ENCODE measurements at places on chromosomes 6 and 20.

DNA sequence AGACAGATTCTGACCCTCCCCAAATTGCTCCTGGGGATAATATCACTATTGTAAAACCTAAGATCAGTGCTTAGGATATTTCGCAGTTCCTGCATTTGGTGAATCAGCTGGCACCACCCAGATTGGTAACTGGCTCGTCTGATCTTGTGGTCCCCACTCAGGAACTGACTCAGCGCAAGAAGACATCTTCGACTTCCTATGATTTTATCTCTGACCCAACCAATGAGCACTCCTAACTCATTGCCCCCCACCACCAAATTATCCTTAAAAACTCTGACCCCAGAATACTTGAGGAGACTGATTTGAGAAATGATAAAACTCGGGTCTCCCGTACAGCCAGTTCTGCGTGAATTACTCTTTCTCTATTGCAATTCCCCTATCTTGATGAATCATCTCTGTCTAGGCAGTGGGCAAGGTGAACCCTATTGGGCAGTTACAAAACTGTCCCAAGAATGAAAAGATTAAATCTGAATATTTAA is 55.7 kb upstream of the PRND start:
- DNase-seq, result peak; percentile 61

GRCh38 chr20:48745330-48745729 is 82.5 kb downstream of the PREX1 start:
- DNase-seq, result no peak

GRCh38 chr6:4496284-4496683 is 279.9 kb upstream of the CDYL start:
- DNase-seq, result no peak

- no peak for DNase-seq
Measured at GRCh38 chr6:16292432-16292831, 54.0 kb downstream of the GMPR start.

DNA sequence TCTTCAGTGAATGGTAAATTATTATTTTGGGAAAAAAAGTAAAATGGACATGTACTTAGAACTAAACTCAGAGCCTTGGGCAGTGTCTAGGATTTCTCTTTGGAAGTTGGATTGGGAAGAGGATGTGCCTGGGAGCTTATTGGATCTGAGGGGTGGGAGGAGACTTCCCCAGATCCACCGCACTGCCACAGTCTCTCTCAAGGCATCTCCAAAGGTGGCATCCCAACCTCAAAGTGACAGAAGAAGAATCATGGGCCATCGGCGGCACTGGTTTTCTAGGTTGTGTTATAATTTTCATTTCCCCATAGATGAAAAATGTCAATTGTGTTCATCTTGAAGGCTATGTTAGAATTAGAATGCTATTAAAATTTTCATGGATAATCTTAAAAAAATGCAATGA is 66.8 kb upstream of the CD93 start:
- DNase-seq, result no peak

- peak; percentile 65 for DNase-seq
Measured at GRCh38 chr6:474453-475185, 83.1 kb downstream of the IRF4 start.

- DNase-seq, result no peak
Measured at GRCh38 chr6:39075010-39075686, 26.6 kb downstream of the GLP1R start.

DNA sequence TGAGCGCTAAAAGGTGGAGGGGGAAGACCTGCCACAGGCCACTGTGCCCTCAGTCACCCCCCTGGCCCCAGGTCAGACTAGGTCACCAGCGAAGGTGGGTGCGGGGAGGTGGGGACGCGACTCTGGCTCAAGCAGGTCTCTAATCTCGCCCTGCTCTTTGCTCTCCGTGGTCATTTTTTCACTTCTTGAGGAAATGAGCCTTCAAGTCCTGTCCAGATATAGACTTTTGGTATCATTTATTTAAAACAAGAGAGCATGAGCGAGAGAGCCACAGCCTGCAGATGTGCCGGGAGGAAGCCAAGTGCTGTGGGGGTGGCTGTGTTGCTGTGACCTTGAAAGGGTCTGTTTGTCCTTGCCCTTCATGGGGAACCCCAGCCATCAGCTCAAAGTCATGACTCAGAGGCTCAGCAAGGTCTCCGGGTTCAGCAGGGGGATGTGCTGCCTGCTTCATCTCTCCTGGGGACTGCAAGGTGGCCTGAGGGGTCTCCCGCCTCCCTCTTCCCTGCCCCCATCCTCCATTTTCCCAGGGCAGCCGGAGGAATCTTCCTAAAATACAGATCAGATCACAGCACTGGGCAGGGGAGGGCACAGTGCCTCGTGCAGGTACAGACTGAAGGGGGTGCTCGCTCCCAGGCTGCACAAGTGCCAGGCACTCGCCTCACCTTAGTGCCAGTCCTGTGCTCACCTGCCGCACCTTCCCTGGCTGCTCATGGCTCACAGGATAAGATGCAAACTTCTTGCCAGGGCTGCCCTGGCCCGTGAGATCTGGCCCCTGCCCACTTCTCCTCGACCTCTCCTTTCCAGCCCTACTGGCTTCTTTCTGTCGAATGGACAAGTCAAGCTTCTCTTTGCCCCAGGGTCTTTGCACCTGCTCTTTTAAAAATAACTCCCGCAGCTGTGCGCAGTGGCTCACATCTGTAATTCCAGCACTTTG is 26.5 kb downstream of the SULF2 start:
- DNase-seq, result no peak

GRCh38 chr20:17721802-17722486 is 22.2 kb downstream of the BANF2 start:
- DNase-seq, result no peak

DNA sequence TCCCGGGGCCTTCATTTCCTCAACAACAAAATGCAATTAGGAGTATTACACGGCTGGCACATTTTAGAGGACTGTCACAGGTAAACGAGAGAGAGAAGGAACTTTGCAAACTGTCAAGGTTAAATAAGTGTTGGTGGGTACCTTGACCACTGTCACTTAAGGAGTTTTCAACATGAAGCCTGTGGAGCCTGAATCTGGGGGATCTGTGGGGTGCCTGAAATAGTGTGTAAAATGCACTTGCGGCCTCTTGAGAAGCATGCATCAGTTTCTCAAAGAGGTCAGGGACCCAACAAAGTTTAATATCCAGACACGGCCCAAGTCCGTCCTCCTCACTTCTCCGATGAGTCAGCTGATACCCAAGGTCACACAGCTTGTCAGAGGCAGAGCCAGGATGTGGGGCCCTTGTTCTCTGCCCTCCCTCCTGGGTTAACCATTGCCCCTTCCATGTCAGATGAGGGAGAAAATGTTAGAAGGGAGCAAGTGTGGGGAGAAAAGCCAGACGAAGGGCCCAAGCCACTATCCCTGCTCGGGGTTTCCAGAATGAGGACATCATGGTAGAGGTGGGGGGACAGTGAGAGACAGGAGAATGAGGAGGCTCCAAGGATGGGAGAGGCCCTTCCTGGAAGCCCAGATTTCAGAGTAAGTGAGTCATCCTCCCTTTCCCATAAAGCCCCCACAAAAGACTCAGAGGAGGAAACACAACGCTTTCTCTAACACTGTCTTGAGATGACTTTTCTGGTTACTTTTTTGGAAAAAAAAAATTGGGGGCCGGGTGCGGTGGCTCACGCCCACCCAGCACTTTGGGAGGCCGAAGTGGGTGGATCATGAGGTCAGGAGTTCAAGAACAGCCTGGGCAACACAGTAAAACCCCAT is 42.2 kb downstream of the C6orf132 start:
- DNase-seq, result no peak

GRCh38 chr20:21511485-21511849 is 2.4 kb downstream of the NKX2-2 start:
- DNase-seq, result no peak

- DNase-seq, result no peak
Measured at GRCh38 chr20:8394308-8394945, 262.4 kb downstream of the PLCB1 start.

DNA sequence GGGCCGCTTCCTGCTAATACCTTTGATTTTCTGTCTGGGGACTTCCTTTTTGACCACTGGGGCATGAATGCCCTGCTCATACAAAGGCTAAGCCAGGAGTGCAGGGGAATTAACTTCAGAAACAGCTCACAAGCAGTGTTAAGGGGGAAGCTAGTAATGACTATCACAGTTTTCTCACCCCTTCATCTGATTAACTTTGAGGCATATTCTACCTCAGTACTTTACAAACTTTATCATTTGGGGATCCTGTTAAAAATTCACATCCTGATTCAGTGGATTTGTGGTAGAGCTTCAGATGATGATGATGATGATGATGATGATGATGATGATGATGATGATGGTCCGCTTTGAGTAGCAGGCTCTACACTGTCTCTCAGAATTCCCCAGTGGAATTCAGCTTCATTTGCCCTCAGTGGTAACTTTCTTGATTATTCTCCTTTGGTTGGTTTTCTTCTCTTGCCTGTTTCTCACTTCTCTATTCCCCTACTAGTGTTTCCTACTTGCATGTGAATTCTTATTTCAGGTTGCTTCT is 78.4 kb upstream of the TMEM170B start:
- no peak for DNase-seq

DNA sequence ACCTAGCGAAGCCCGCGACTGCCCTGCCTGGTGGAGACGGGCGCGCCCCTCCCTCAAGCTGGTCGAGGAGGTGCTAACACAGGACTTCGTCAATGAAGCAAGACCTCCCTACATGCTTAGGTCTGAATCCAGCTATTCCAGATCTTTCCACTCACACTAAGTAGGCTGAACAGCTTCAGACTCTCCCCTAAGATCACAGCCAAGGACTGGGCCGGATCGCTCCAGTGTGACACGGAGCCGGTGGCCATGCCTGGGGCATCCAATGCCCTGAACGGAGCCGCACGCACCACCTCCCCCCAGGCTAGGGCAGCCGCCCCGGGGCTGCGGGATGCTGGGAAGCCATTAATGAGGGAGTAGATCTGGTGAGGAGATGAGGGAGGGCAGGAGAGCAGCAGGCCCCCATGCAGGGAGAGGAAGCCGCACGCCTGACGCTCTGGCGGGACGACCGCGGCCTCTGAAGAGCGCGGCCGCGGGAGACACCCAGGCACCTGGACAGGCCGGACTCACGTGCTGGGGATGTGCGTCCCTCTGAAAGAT is 200.0 kb downstream of the WDR27 start:
- no peak for DNase-seq

GRCh38 chr20:53597030-53597482 is 3.4 kb upstream of the ZNF217 start:
- no peak for DNase-seq

DNA sequence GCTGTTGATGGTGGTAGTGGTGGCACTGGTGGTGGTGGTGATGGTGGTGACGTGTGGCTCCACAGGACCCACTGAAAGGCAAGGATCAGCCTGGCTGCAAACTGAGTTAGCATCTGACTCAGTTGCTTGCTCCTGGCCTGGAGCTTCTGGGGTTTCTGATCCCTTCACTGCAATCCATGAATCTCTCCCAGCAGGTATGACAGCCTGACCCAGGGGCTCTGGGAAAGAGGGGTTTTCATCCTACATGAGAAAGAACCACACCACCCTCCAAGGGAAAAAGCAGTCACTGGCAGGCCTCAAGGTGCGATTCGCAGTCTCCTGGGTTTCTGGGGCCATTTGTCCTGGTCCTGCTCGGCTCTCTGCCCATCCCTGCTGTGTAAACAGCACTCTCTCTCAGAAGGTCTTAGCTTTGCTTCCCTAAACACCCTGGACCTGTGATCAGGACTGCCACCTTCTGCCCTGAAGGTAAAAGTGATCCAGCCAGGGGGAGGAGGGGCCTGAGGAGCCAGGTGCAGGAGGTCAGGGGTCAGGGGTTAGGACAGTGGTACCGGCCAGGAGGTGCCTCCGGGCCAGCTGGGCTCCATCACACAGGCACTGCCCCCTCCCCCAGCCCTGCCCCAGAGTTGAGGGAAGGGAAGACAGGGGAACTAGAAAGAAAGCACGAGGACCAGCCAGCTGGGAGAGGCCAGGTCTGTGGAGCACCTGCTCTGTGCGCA is 152.0 kb downstream of the BMP7 start:
- DNase-seq, result no peak

DNA sequence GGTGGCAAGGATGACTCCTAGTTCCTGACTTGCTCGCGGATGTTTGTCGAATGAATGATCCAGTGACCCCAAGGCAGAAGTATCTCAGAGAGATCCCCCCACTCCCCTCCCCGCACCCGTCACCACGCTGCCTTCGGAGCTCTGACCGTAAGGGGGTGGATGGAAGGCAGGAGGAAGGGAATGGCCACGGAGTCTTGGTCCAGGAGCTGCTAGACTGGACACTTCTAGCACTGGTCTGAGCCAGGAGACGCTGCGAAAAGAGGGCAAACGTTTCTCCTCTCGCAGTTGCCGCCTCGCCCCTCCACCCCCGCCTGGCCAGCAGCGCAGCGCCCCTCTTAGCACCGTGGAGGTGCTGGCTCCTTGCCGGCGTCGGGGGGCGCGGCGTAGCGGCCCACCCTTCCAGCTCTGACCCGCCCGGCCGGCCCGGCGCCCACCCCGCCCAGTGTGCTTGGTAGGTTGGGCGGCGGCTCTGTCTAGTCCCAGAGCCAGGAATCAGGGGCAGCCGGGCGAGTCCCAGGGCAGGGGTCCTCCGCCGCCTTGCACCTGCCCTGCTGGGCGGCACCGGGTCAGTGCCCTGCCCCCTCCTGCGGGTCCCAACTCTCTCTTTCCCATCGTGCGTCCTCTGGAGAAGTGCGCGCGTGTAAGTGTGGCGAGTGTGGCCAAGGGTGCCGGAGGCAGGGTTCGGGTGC is 2.4 kb upstream of the DBNDD2 start:
- DNase-seq, result no peak

- DNase-seq, result no peak
Measured at GRCh38 chr20:16771213-16771612, 23.1 kb downstream of the OTOR start.

DNA sequence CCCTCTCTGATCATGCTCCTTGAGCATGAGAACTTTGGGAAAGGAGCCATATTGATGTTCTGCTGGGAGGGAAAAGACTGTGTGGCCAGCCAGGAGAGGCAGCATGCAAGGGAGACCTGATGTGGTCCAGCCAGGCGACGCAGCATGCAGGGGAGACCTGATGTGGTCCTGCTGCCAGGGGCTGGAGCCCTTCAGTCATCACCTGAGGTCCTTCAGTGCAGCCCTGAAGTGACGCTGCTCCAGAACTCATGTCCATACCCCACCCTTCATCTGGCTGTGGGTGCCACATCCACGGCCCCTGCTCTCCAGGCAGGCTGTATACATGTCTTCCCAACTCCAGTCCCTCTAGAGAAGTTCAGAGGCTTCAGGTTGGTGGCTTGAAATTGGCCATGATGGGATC is 134.4 kb downstream of the ERMARD start:
- DNase-seq, result no peak

GRCh38 chr6:120938164-120938875 is 396.0 kb downstream of the TBC1D32 start:
- DNase-seq, result no peak

DNA sequence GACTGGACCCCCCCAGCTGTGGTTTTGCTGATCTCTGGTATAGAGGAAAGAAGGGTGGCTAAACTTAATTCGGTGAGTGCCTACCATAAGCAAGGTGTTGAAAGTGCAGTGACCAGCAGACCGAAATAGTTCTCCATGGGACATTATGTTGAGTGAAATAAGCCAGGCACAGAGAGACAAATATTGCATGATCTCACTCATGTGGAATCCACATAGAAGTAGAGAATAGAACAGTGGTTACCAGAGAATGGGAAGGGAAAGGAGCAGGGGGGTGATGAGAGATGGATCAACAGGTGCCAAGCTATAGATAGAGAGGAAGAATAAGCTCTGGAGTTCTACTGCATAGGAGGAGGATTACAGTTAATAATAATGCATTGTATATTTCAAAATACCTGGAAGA is 9.7 kb upstream of the GCNT2 start:
- DNase-seq, result no peak

All from central memory CD4-positive, alpha-beta T cell (primary cell).